T follicular helper cell (primary cell): ENCODE measurements at places on chromosomes 2 and 18.

- DNase-seq = no peak
Observed at GRCh38 chr2:226797989-226798421, 1.6 kb downstream of the IRS1 start.

DNA sequence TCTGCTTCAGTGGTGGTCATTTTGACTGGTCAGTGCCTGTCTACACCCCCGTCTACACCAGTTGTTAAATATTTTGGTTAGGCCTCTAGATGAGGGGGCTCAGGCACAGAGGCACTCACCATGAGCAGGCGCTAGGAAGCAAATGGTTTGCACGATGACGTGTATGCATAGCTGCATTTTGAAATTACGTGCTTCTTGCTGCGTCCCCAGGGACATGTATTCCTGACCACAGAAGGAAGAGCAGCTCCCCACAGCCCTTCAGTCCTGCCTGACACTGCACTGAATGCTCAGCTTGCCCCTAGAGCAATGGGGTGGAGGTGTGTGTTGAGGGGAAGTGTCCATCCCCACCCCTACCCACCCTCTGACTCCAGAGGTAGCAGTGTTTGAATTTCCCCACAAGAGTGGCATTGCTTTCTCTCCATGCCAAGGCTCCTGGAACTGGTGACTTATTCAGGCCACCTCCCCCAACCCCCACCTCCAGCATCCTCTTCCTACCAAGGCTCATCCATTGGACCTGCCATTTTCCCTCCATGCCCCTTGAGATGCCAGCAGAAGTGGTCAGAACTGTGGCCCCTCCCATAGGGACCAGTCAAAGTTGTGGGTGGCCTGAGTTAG is 11.4 kb upstream of the ZAP70 start:
- DNase-seq = no peak

DNA sequence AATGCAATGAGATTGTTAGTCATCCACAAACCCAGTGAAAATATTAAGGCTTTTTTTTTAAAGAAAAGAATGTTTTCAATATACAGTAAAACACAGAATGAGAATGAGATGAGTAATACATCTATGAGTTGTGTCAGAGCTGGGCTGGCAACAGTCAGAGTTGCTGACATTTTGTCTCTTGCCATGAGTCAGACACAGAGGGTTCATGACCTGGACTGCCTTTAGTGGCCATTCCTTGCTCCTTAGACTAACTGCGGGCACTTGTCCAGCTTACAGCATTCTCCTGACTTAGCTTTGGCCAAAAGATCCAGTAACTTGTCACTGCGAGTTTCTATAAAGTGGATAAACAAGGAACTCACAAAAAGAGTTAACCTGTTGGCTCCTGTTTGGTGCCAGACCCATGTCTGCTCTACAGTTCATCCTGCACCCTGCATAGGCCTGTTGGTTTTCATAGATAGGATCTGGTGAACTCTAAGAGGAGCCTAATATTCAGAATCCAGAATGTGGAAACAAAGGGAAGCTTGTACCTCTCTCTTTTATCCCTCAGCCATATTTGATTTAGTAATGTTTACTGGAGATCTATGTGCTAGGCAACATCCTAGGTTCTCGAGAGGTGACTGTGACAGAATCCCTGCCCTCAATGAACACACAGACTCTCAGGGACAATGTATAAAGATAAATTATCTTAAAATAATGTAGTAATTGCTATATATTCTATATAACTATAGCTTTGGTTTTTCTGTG is 391.5 kb upstream of the VWC2L start:
- no peak for DNase-seq

DNA sequence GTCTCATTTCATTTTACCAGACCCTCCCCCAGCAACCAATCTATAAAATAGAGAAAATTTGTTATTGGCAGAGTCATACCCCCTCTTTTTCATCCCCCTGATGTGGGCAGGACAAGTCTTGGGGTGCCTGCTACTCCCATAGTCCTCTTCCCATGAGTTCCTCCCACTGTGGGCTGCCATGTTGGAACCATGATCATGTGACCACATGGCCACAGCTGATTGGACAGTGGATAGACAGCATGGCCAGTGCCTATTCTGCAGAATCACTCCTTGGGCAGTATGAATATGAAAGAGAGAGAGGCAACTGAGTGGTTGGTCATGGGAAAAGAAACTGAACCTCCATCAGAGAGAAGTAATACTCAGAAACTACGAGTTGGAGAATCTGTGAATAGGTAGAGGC is 84.9 kb downstream of the PDCL3 start:
- DNase-seq = no peak

- DNase-seq = no peak
Observed at GRCh38 chr2:86700690-86701089, 19.4 kb upstream of the RMND5A start.

- no peak for DNase-seq
Observed at GRCh38 chr2:177000061-177000714, 212.4 kb upstream of the HNRNPA3 start.

GRCh38 chr2:45432406-45432805 is 178.7 kb downstream of the SRBD1 start:
- no peak for DNase-seq

DNA sequence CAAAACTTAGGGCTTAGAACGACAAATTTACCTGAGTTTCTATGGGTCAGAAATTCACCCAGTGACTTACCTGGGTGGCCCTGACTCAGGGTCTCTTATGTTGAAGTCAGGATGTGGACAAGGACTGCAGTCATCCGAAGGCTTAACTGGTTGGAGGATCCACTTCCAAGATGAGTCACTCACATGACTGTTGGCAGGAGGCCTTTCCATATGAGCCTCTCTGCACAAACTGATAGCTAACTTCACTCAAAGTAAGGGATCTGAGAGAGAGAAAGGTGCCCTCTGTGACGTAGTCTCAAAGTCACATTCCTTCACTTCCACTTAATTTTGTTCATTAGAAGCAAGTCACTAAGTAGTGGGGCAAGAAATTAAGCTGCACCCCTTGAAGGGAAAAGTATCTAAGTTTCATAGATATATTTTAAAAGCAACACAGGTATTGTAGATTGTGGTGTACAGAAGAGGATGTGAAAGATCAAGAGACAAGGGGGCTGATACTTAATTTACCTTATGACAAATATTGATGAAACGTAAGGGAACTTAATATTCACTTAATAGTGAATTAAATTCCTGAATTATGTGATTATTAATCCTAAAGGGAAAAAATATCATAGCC is 48.4 kb downstream of the TANK start:
- no peak for DNase-seq

- no peak for DNase-seq
Observed at GRCh38 chr2:209671020-209671680, 100.5 kb upstream of the UNC80 start.

- no peak for DNase-seq
Observed at GRCh38 chr2:141728142-141728541, 402.7 kb downstream of the LRP1B start.

- no peak for DNase-seq
Observed at GRCh38 chr2:180115675-180116074, 108.6 kb upstream of the CWC22 start.

DNA sequence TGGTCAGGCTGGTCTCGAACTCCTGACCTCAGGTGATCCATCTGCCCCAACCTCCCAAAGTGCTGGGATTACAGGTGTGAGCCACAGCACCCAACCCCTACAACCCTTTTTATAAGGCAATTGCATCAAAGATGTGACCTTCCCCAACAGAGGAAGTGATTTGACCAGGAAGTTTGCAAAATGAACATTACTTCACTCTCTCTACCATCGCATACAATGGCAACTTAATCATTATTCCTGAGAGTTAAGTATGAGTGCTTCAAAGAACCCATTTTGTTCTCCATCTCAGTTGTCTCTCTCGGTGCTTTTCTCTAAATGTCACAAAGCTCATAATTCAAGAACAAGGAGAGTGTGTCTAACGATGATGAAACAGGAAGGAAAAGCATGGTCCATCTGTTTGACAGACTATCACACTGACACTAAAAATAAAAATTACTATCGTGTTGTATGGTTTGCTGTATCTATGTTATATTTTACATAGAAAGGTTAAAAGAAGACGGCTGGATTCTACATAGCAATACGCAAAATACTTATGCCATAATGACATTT is 18.1 kb upstream of the CREG2 start:
- DNase-seq = no peak

DNA sequence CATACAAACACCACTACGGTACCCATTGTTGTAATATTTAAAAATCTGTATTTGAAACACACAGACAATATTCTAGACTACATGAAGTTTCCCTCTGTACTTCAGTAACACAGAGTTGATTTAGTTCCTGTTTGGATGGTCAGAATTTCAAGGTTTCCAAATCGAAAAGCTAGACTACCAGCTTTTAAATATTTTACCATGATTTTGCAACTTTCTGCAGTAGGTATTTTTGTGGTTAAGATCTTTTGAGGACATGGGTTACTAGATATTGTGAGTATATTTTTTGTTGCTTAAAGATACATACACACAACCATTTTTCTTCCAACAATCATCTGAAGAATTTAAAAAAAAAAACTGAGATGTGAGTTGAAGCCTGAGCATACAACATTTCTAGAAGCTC is 10.9 kb downstream of the SERPINB5 start:
- DNase-seq = no peak

DNA sequence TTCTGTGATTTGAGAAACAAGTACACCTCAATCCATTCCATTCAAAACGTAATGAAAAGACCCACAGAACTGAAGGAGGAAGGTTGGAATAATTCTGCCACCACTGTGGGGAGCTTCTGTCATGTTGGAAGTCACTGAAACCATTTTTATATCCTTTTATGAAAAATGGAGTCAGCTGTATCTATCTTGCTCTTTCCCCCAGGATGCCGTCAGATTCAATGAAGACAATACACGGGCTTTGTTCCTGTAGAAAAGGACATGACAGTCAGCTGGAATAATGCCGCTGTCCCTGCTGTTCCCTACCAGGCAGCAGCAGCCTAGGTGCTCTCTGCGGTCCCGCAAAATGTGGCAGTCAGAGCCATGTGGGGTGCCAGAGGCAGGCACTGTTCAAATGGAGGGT is 52.5 kb upstream of the APCDD1 start:
- no peak for DNase-seq

DNA sequence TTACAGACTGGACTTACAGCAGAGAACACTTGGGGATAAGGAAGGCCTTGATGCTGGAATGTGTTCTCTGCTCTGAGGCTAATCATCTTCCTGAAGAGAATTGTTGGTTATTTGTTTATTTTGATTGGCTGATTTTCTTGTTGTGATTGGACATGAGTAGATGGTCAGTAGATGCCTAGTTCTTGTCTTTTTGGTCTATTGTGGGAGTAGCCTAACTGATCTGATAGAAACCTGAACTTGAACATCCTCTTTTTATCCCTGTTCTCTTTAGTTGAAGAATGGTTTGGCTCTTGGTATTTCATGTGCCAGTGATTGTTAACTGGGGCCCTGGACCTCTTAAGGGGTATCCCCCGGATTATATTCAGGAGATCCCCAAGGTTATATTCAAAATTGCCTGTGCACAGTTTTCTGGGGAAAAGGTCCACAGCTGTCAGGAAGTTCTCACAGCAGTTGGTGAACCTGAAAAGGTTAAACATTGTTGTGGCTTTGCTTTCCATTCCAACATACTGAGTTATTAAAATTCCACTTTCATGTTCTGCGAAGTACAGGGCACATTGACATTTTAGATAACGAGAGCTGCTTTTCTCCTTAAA is 13.6 kb downstream of the TWSG1 start:
- no peak for DNase-seq

- DNase-seq = no peak
Observed at GRCh38 chr2:149902081-149902480, 314.5 kb upstream of the MMADHC start.

GRCh38 chr2:12035029-12035720 is 288.7 kb downstream of the LPIN1 start:
- DNase-seq = no peak

GRCh38 chr2:231640241-231640640 is 47.6 kb downstream of the TEX44 start:
- no peak for DNase-seq

GRCh38 chr2:46803911-46804670 is 111.5 kb downstream of the MCFD2 start:
- DNase-seq = no peak

DNA sequence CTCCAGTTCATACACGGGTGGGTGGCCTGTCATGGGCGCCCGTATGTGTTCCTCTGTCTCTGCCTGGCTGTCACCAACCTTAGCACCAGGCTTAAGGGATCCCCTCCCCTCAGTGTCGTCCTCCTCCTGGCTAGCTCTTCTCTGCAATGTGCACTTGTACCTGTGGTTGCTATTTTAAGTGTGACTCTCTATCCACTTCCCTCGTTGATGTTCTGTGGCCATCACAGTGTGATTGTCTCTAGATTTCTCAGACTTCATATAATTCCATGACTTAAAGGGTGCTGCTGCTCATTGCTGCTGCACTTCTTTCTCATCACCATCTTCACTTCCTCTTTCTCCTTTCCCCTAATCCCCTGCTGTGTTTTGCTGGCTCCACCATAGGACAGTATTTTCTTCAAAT is 143.4 kb downstream of the EML6 start:
- no peak for DNase-seq

DNA sequence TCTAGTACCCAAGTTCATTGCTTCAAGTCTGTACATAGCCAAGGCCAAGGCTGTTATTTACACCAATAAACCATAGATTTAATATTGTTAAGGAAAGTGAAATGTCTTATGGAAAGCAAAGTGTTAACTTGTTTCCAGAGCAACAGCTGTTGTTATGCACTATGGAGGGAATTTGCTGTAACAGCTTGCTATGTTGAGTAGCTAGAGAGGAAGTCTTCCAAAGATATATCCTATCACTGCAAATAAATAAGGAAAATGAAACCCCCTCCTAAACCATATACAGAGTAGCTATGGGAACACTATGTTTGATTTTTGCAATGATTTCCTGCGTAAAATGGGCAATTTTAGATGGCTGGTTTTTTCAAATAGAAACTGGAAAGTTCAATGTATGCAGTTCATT is 21.1 kb downstream of the TMEM182 start:
- no peak for DNase-seq

GRCh38 chr2:147600223-147600622 is 244.6 kb upstream of the ACVR2A start:
- no peak for DNase-seq

- DNase-seq = no peak
Observed at GRCh38 chr2:112782234-112782799, 2.0 kb downstream of the IL1A start.

GRCh38 chr18:45874491-45875184 is 49.2 kb downstream of the SIGLEC15 start:
- DNase-seq = peak; percentile 27

- DNase-seq = no peak
Observed at GRCh38 chr18:12747530-12748315, 44.9 kb downstream of the PSMG2 start.

DNA sequence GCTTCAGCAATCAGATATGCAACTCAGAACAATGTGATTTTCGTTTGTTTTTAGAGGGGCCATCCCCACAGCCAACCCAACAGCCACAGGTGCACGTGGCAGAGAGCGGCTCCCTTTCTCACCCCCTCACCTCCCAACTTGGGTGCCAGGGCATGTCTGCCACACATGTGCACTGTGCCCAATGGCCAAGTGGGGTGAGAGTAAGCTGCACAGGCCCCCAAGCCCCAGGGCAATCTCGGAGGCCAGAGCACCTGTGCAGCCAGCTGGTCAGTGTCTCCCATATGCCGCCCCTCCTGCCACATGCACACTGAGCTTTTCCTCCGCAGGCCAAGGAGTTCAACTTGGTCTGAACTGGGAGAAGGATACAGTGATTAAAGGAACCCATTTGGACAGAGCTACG is 1130.2 kb downstream of the DSC3 start:
- DNase-seq = no peak

GRCh38 chr2:18828296-18828695 is 238.9 kb upstream of the NT5C1B start:
- no peak for DNase-seq
